Esophagus mucosa (tissue), 1 donor: ENCODE measurements at places on chromosomes 13 and 19. TPM values are rescaled to one million over a fixed set of nuclear protein-coding genes. Genes with fewer than 3 reads are reported as not detected.

Gene PDCD5
- total RNA-seq: 84.8 TPM

DNA sequence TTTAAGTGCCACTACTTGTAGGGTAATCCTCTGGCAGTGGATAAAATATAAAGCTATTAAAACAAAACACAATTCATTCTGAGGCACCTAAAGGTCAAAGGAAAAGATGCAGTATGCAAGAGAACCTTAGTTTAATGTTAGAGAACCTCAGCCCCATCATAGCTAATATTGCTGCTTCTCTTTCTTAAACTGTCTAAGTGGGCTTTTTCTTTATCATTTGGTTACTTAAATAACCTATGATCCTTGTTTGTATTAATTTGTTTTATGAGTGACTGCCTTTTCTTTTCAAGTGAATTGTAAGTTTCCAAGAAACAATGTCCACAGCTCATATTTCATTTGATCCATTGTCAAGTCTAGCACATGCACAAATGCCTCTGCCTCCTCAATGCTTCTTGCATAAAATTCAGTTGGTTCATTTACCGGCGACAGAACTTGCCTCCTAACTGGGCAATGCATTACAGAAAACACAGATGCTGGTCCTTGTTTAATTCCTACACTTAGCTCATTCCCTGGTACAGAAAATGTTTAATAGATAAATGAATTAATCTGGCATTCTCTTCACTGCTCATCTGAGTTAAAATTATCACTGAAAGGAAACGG lies 1049.8 kb downstream of the OLFM4 start:
- ATAC-seq: no peak

- no peak for ATAC-seq
Measured at GRCh38 chr13:104534847-104535246, 1468.6 kb upstream of the SLC10A2 start.

DNA sequence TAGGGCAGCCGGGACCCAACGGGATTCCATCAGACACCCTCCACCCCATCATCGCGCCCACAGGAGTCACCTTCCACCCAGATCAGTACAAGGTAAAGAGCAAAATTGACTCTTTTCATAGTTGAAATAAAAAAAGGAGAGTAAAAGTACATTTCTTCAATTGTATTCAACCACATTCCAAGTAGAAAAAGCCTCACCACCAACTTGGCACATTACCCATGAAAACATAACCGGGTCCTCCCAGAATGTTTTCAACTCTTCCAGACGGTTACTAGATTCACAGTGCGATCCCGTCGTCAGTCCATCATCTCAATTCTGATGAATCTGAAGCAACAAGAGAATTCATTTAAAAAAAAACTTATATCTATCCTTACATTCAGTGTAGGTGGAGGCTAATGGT lies 125.2 kb downstream of the RAB20 start:
- no peak for ATAC-seq

Gene ZNF667
- 0.76 TPM for total RNA-seq

Gene CEACAM1
- total RNA-seq: 97.8 TPM

GRCh38 chr19:33545217-33545981 lies 23.8 kb upstream of the PEPD start:
- no peak for ATAC-seq

Gene FCER2
- total RNA-seq: 0.20 TPM

DNA sequence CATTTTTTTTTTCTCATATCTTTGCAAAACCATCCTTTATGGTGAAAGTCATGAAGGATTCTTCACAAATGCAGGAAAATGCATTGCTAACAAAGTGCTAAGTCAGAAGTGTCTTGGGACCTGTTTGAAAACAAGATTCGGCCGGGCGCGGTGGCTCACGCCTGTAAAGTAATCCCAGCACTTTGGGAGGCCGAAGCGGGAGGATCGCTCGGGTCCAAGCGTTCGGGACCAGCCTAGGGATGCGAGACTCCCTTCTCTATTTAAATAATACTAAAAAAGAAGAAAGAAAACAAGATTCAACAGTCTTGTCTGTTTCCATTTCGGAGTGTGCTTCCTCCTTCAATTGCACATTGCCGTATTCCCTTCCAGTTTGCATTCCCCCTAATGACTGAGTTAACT lies 819 bp downstream of the EID2B start:
- no peak for ATAC-seq

DNA sequence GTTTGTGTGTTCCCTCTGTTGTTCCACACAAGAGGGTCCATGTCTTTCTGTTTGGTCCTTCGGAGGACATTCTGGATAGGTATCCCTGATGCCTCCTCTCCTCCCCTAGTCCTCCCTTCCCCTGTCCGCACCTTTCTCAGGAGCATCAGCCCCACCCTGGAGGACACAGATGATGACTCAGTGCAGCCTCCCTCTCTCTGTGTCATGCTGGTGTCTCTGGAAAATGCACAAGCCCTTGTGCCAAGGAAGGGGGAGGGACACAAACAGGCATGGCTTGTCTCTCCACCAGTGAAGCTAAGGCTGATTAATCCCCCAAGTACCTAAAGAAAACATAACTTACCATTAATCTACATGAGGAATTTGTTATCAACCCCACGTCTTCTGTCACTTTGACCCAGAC lies 16.2 kb upstream of the TNFRSF19 start:
- peak; percentile 94 for ATAC-seq

Gene TNNT1
- total RNA-seq: 9.4 TPM

DNA sequence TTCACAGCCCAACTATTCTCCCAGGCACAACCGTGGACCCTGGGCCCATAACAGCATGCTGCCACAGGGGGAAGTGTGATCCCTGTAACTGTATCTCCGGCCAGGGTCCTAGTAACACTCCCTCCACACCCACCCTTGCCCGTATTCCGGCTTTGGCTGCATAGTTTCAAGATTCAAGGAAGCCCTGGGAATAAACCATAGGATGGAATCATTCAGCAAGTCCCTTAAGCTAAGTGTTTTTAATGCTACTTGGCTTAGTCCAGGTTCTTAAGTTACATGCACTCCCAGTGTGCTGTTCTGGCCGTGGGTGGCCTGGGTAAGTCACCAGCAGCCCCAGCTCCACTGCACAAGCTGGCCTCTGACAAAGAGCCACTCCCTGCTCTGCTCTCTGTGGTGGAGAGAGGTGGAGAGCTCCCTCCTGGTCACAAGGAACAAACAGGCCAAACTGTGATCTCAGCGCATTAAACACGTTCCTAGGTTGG lies 532.4 kb upstream of the SGCG start:
- ATAC-seq: no peak

DNA sequence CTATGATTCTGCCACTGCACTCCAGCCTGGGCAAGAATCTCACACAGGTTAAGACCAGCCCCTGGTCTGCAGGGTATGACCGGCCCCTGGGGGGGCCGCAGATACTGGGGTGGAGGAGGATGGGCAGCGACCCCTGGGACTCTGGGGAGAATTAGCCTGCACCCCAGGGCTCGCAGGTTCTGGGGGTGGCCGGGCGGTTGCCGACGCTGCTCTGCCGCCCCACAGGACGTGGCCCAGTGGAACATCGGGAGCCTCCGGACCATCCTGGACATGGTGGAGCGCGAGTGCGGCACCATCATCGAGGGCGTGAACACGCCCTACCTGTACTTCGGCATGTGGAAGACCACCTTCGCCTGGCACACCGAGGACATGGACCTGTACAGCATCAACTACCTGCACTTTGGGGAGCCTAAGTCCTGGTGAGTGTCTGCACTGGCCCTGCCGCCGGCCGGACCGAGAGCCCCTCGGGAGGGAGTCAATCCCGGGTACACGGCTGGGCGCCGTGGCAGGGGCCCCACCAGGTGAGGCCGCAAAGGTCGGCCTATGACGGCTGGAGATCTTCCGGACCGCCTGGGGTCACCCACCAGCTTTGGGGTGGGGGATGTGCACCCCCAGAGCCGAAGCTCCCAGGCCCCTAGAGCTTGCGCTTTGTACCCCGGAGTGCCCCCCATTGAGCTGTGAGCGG lies 78.5 kb downstream of the KDM4B start:
- ATAC-seq: no peak

GRCh38 chr13:19185865-19186645 lies 4.4 kb upstream of the TUBA3C start:
- ATAC-seq: no peak

- peak; percentile 82 for ATAC-seq
Measured at GRCh38 chr19:16363133-16363851, 38.7 kb downstream of the KLF2 start.

Gene CATSPERD
- not detected for total RNA-seq

- no peak for ATAC-seq
Measured at GRCh38 chr13:37277435-37278144, 172.1 kb upstream of the CSNK1A1L start.

DNA sequence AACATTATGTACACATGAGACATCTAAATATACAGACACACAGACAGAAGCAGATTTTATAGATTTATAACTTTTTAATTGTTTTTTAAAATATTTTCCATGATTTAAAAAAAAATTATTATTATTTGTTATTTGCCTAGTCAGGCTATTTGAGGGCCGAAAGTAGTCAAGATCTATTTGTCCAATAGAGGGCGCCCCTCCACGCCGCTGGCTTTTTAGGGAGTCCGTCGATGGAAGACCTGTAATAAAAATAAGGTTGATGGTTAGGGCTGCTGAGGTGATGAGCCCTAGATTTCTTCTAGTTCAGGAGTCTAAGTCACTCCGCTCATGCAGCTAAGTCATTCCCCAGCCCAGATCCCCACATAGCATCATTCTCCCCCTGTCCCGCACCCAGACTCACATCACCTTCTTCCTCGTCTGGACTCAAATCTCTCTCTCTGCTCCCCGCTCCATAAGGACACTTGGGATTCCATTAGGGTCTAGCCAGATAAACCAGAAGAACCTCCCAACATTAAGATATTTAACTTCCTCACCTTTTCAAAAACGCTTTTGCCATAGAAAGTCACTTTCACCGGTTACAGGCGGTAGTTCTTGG lies 33.9 kb upstream of the CEACAM21 start:
- no peak for ATAC-seq

DNA sequence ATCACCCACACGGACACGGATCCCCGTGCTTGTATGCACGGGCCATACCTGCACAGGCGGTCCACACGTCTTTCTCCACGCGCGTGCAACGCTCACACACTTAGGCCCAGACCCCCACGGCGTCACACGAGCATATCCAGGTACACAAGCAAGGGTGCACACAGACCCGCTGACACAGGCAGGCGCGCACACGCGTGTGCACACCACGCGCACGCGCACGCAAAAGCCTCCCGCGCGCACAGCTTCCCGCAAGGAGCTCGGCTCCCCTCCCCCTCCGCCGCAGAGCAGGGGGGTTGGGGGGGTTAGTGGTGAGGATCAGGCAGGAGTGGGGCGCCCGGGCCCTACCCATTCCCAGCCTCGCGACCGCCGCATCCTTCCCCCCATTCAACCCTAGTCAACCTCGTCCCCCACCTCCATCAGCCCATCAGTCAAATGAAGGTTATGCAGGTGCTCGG lies 407 bp downstream of the RAB3A start:
- peak; percentile 5 for ATAC-seq

Gene FBXL12
- total RNA-seq: 13.2 TPM

- no peak for ATAC-seq
Measured at GRCh38 chr19:5934774-5935472, 20.9 kb downstream of the CAPS start.
